ENCODE measurements at places on chromosomes 16 and 17.

DNA sequence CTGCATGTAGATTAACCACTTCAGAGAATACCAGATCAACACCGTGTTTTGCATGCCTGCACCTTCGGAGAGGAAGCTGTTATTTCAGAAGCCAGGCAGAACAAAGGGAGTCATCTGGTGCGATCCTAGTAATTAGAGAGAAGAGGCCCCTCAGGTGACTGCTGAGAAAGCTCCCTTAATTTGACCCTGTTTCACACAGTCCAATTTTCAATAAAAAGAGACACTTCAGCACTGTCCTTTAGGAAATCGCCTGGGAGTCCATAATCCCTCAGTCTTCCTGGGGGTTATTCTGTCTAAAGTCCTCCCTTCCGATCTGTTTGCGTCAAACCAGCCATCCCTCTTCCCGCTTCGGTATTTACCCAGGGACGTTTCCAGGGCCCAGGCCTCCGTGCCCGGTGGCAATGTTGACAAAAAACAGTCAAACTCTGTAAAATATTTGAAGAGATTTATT is 23.4 kb upstream of the TNRC6C start:
- DNase-seq: no peak

- DNase-seq: no peak
These were observed 2.8 kb upstream of the SLFN11 start for GRCh38 chr17:35376245-35376644.

DNA sequence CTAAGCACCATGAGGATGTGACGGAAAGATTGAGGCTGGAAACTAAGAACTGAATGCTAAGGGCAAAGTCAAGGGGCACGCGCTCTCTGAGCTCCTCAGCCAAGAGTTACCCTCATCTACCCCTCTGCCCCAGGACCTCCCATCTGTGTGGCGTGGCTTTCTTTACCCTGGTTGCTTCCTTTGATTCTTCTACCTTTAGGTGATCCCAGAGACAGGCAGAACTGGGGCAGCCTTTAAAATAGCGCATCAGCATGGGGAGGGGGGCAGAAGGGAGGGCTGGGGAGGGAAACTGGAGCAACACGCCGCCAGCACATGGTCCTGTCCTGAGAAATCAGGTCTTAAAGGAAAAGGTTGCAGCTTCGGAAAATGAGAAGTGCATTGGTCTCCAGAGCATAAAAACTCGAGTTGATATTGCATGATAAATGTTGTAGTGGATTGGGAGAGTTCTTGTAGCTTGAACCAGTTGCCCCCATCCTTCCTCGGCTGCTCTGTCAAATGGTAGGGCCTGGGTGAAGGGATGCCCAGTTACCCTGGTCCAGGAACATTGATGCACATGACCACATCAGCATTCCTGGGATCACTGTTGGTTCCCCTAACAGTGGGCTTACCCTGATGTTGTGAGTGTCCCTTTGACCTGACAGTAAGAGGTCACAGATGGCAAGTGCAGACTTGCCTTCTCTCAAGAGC is 29.7 kb downstream of the LDHD start:
- no peak for DNase-seq

DNA sequence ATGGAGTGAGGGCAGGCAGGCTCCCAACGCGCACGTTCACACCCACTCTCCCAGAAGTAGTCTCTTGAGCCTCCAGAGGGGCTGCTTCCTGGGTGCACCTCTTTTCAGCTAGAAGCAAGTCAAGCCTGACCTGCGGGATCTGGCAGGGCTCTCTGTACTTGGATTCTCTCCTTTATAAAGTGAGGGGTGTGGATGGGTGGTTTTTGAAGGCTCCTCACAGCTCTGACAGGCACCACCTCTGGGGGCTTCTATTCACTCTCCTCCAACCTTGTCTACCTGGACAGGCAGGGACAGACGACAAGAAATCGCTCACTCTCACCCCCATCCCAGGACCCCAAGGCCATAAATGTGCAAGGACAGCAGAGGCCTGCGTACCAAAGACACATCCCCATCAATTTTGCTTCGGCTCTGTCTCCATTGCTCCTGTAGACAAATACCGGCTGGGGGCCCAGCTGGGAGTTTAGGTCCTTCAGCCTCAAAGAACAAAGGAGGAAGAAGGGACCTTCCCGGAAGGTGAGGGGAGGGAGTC is 814 bp upstream of the DYNLL2 start:
- DNase-seq: no peak

GRCh38 chr16:86299882-86300610 is 210.3 kb upstream of the FOXF1 start:
- DNase-seq: no peak

GRCh38 chr16:89410794-89411309 is 79.5 kb downstream of the ANKRD11 start:
- DNase-seq: peak; percentile 33

- DNase-seq: no peak
These were observed 658 bp downstream of the RAB5C start for GRCh38 chr17:42153919-42154742.

GRCh38 chr16:35602116-35602515 is 2142.7 kb downstream of the TP53TG3F start:
- DNase-seq: no peak

- DNase-seq: no peak
These were observed 143.9 kb upstream of the SHISA6 start for GRCh38 chr17:11097121-11097520.

- DNase-seq: no peak
These were observed 20.6 kb downstream of the HIC1 start for GRCh38 chr17:2075336-2076086.

DNA sequence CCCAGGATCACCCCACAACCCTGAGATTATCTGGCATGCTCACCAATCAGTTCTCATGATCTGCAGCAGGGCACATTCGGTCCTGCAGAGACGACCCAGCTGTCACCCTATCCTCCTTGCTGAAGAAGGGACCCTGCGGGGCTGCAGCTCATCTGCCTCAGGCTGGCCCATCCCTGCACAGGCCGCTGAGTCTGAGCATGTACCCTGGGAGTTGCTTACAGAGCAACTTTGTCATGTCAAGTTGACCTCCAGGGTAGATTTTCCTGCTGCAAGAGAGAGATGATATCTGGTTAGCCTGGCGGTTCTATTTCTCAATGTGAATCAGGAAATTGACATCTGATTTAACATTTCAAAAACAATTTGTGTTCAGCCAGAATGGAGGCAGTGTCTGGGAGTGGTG is 36.0 kb upstream of the ADCY9 start:
- no peak for DNase-seq

GRCh38 chr16:84722068-84722467 is 22.3 kb downstream of the USP10 start:
- no peak for DNase-seq

- DNase-seq: no peak
These were observed 15.8 kb downstream of the MEOX1 start for GRCh38 chr17:43645765-43646481.

GRCh38 chr17:73476890-73477350 is 165.1 kb upstream of the CDC42EP4 start:
- DNase-seq: no peak

GRCh38 chr17:80992077-80992947 is 671 bp downstream of the CHMP6 start:
- no peak for DNase-seq

- DNase-seq: no peak
These were observed at the start of gene PLLP for GRCh38 chr16:57284209-57284951. Gene PLLP, minus strand, starts transcription at chr16:57284672. Its CDS starts 132 bp downstream, at chr16:57284540.

- no peak for DNase-seq
These were observed 98.2 kb downstream of the VPS53 start for GRCh38 chr17:616407-616806.

GRCh38 chr17:68152161-68152571 is 95.7 kb upstream of the AMZ2 start:
- no peak for DNase-seq

DNA sequence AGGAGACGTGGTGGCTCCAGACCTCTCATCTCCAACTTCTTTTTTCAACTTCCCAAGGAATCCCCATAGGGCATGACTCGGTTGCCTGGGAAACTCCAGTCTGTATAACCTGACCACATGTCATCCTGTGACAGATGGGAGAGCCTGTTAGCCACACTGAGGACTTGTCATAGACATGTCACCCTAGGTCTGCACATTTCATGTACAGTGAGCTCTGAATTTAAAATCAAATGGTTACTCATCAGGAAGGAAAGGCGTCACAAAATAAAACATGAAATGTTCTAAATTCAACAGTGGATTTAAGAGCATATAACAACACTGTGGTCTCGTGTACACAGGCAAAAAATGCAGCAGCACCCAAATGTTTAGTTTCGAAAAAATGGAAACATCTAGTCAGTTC is 22.2 kb upstream of the ADAMTS18 start:
- no peak for DNase-seq

- no peak for DNase-seq
These were observed 190.7 kb upstream of the DYNLRB2 start for GRCh38 chr16:80350061-80350460.

GRCh38 chr16:19094542-19095365 is 19.0 kb upstream of the ITPRIPL2 start:
- DNase-seq: no peak

GRCh38 chr16:59634004-59634579 is 900.0 kb upstream of the GOT2 start:
- DNase-seq: no peak

- no peak for DNase-seq
These were observed 1.8 kb downstream of the ZBTB4 start for GRCh38 chr17:7477392-7478275.

- DNase-seq: no peak
These were observed 62.5 kb downstream of the ABCA8 start for GRCh38 chr17:68892658-68893057.

GRCh38 chr16:78483124-78483992 is 383.9 kb downstream of the WWOX start:
- no peak for DNase-seq

- no peak for DNase-seq
These were observed 23.3 kb upstream of the ANKRD40CL start for GRCh38 chr17:50790618-50791017.

- DNase-seq: no peak
These were observed 85.0 kb downstream of the NOG start for GRCh38 chr17:56678249-56679114.

DNA sequence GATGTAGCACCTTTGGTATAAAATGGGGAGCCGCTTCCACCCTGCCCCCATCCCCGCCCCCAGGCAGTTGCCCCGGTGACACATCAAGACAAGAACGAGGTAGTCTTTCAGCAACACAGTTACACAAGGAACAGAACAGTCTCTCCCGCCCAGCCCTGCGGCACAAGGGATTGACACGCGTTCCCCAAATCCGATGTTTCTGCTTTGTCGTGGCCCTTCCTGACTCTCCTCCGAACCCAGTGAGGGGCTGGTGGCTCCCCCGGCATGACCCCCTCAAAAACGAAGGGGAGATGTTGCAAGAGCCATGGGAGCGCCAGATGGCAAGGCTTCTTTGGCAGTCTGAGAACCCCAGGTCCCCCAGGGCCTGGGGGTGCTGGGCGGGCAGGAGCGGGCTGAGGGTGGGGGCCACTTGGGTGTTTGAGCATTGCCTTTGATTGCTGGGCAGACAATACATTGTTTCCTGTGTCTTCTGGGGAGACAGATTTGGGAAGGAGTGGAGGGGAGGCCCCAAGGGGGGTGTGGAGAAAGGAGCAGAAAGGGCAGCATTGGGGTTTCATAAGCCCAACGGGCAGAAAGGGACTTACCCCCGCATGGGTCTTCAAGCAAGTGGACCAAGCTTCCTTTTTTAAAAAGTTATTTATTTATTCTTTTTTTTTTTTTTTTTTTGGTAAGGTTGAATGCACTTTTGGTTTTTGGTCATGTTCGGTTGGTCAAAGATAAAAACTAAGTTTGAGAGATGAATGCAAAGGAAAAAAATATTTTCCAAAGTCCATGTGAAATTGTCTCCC is 16.6 kb downstream of the COL1A1 start:
- no peak for DNase-seq

DNA sequence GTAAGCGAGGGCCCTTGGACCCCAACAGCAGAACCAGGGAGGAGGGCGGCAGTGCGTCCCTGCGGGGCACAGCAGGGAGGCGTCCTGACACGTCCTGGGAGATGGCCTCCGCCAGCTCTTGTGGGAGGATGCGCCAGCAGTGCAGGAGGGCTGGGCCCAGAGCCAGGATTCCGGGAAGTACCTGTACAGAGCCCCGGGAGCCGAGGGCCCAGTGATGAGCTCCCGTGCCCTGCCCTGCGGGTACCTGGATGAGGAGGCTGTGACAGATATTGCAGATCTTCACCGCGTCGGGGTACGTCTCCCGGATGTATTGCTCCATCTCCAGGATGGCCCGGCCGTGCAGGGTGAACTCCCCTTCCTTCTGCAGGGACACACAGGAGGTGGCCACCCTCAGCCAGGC is 23.1 kb downstream of the KDM8 start:
- no peak for DNase-seq

DNA sequence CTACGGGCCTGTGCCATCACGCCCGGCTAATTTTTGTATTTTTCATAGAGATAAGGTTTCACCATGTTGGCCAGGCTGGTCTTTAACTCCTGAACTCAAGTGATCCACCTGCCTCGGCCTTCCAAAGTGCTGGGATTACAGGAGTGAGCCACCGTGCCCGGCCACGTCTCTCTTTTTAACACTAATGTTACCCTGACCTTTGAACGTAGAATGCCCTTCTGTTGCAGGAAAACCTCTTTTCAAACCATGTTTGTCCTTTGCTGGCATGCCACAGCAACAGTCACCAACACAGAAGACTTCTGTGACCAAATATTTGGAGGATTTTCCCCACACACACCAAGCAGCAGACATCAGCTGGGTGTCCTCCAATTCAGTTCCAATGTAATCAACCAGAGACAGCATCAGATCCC is 7.8 kb upstream of the HSD17B1 start:
- DNase-seq: no peak

DNA sequence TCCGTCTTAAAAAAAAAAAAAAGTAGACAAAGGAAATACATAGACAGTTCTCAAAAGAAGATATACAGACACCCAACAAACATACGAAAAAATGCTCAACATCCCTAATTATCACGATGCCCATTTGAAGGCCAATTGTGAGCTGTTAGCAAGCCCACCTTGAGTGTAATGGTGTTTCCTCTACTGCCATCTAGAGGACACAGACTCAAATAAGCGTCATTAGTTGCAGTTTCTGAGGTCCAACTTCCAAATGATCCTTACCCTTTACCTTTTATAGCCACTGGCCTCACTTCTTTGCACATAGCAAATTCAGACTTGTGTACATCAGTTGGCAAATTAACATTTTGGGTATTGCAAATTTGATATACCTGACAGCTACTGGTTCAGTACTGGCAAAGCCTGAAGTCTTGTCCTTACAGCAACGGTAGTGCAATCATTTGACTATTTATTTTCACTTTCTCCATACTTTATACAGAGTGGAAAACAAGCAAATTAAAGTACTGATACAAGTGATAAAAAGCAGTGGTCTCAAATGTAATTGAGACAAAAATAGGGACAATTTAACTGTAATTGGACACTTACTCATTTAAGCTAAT is 536.3 kb upstream of the EEF2KMT start:
- no peak for DNase-seq

- DNase-seq: no peak
These were observed 52.2 kb upstream of the HAPSTR1 start for GRCh38 chr16:9039210-9039609.

GRCh38 chr17:57088298-57088697 is 3.3 kb downstream of the AKAP1 start:
- no peak for DNase-seq

- DNase-seq: no peak
These were observed 296.9 kb upstream of the GOT2 start for GRCh38 chr16:59030923-59031485.

Measured in activated gamma-delta T cell treated with Interleukin-2 at 50 U/mL for 16 hours (primary cell).